Right ventricle myocardium inferior (tissue), 1 donor: ENCODE measurements at places on chromosomes 16 and 17. TPM values are rescaled to one million over a fixed set of nuclear protein-coding genes. Genes with fewer than 3 reads are reported as not detected.

DNA sequence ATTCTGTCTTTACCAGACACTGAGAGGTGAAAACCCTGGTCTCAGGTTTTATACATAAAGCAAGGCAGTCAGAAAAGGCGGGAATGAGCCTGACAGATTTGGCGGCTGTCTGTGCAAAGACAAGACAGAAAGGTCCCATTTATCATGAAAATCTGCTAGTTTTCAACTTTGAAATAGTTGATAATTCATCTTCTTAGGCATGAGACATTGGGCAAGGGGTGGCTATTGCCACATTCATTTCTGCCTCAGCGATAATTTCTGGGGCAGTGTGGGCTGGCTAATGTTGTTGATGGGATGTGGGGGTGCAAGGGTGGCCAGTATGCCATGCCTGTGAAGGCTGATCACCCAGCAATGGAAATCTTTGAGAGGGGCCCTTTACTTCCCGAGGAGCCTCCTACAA lies 173.8 kb upstream of the RPH3AL start:
- DNase-seq, result no peak

- DNase-seq, result no peak
These were observed 48.2 kb upstream of the FOXJ1 start for GRCh38 chr17:76189247-76189646.

GRCh38 chr17:74760404-74761105 lies 12.1 kb downstream of the NHERF1 start:
- DNase-seq, result no peak

GRCh38 chr17:39699818-39700147 lies at the start of gene ERBB2:
Gene ERBB2 (plus strand): TSS chr17:39700064. CDS start chr17:39700239, 175 bp downstream.
- DNase-seq, result peak; percentile 79

DNA sequence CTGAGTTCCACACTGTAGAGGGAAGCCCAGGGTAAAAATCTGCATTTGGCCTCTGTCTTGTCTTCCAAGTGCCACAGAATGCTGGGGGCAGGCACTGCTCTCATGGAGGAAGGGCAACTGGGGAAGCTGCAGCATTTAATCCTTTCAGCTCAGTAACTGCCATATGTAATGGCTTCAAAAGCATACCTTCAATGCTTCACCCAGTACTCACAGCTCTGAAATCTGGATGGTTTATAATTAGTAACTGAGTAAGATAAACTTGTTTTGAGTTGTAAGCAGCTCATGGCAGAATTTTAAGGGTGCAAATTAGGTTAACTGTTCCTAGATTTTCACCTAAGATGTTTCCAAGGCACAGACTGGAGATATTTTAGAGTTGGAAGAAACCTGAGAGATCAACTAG lies 24.5 kb downstream of the PMP22 start:
- DNase-seq, result no peak

DNA sequence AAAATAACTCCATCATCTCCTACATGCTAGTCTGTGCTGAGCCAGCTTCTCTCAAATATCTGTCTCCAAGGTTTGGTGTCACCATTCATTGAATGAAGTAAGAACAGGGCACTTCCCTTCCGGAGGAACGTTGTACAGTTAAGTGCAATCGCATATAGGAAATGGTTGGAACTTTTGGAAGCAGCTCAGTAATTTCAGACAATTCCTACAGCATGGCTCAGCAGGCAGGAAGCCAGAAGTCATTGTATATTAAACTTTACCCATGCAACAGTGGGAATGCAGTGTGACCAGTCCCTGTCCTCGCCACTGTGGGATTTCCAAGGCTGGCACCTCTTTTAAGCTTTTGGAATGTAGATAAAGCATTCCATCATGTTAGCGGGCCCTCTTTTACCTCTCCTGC lies 51.1 kb upstream of the MYH2 start:
- no peak for DNase-seq

Gene DNAH17
- not detected for total RNA-seq

Gene TAC4
- total RNA-seq, result 0.43 TPM

Gene VAT1L
- total RNA-seq, result 20.6 TPM

Gene KRTAP17-1
- total RNA-seq, result not detected
